ENCODE measurements at places on chromosomes 5 and 9. TPM values are rescaled to one million over a fixed set of nuclear protein-coding genes. Genes with fewer than 3 reads are reported as not detected.

- no peak for DNase-seq
These were observed 9.0 kb downstream of the HTR1A start for GRCh38 chr5:63953217-63953616.

DNA sequence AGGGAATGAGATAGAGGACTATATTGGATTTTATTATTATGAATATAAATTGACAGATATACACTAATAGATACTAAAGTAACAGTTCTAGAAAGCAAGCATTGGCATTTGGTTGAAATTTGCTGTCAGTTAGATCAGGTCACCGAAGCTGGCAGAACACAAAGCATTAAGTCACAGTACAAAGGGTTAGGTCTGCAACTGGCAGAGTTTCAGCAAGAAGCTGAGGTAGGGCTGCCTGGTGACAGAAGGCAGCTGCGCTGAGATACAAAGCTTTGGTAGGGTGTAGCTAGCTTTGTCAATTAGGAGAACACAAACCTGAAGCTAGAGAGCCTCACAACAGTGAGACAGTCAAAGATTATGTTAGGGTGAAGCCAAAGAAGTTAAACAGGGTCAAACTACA is 6.3 kb upstream of the CSNK1G3 start:
- DNase-seq, result no peak

- DNase-seq, result no peak
These were observed 169.4 kb downstream of the MAPKAP1 start for GRCh38 chr9:125537442-125538091.

DNA sequence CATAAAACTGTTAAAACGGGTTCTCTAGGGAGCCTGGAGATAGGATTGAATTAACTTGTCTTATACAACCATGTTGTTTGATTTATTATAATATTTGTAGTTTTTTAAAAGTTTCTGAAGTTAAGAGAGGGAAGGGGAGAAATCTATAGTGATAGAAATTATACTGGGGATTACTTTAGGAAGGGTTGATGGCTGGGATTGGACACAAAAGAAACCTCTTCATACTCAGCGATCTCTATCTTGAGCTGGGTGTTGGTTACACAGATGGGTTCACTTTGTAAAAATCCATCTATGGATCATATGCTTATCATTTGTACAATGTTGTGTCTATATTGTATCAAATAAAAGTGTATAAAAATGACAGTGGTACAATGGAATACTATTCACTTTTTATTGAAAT is 30.0 kb downstream of the TNPO1 start:
- no peak for DNase-seq

DNA sequence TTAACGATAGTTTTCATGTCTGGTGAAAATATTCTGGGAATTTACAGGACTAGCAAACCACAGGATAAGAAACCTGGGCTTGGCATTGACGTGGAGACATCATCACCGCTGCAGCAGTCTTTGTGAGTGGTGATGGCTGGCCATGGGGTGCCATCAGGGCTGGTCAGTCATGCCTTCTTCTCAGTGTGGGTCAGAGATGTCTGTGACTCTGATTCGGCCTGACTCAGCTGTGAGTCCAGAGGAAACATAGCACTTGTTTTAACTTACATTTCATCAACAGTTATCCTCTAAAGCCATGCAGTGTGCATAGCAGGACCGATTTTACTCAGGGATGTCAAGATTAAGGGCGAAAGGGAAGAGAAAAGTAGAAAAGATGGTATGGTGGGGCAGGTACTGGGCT is 33.2 kb upstream of the CYFIP2 start:
- no peak for DNase-seq

- no peak for DNase-seq
These were observed 166.6 kb downstream of the SMARCA2 start for GRCh38 chr9:2181792-2182191.

DNA sequence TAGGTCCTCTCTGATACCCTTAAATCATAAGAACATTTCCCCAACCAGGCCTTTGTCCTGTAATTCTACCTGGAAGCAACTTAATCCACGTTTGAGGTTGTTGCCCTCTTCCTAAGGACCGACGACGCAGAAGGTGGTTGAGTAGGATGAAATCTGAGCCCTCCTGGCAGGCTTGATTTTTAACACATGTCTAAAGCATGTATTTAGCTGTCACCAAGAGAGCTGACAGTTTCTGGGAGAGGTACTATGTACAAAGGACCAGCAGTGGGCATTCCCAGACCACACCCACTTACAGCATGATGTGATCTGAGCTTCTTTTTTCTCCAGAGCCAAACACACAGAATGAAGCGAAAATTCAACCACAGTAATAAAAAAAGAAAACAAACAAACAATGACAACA is 260.9 kb downstream of the SH3GL2 start:
- DNase-seq, result peak; percentile 30

DNA sequence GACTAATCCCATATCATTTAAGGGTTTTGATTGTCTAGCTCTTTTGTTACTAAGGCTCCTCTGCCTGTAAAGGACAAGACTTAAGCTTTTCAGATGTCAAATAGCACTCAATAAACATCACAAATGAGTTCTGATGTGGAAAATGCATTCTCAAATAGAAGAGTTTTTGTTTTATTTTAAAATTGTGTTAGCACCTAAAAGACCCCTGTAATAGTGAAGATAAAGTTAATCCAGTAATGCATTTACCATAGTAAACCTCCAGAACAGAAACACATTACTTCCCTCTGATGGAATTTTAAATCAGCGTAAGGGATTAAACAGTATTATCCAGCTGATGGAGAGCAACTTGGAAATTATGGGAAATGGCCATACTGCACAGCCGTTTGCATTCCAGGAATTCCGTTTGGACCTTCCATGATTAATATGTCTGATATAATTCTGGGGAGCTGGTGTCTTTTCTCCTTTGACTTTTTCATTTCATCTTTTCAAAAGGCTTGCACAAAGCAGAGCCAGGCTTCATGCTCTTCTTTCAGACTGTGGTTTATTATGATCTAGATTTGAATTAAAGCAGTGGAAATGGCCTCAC is 105.6 kb downstream of the PPP2R2B start:
- no peak for DNase-seq

GRCh38 chr5:142167458-142167857 is 58.9 kb downstream of the NDFIP1 start:
- DNase-seq, result no peak

DNA sequence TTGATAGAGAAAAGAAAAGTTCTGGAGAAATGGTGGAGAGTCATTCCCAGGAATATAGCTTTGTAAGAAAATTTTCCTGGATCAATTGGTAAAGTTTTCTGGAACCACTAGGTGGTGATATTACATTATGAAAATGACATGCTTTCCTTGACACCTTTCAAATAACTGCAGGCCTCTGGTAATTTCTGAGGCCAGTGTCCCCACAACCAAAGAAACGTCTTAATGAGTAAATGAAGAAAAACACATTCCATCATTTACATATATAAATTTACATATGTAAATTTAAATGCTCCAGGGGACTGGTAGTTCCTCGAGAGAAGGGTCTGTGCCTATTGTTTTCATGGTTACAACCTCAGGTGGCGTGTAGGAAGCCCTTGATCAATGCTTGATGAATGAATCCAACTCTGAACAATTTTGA is 17.2 kb upstream of the RGS3 start:
- DNase-seq, result no peak

DNA sequence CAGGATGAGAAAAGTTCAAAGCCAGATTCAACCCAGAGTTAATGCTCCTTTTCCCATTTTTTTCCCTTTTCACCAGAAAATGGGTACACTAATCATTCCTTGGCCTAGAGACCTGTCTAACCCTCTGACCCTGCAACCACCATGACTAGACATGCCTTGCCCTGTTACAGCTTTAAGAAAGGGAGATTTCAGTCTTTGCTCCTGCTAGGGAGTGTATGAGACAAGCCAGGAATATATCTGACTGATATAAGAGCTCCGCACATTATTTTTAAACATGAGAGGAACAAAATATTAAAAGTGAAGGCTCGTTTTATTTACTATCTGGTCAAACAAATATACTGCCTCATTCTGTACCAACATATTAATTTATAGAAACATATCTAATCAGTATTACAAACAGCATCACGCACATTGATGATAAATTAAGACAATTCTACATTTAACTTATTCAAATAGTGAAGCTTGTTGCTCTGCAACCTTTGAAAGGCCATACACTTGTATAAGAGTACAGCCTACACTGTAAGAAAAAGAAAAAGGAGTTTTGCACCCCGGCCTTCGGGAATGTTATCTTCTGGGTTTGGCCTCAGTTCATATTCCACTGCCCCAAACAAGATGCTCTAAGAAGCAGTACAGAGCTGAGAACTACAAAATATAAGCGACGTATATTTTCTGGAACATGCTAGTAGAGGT is 132.7 kb downstream of the FBXL17 start:
- DNase-seq, result no peak

GRCh38 chr9:89789922-89790510 is 185.2 kb downstream of the GADD45G start:
- DNase-seq, result no peak

DNA sequence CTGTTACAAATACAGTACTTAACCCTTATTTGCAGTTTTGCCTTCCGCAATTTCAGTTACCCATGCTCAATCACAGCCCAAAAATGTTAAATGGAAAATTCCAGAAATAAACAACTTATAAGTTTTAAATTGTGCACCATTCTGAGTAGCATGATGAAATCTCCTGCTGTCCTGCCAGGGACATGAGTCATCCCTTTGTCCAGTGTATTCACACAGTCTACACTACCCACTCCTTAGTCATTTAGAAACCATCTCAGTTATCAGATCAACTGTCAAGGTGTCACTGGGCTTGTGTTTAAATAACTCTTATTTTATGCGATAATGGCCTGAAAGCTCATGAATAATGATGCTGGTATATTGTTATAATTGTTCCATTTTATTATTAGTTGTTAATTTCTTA is 95.8 kb downstream of the PLCXD3 start:
- DNase-seq, result no peak

DNA sequence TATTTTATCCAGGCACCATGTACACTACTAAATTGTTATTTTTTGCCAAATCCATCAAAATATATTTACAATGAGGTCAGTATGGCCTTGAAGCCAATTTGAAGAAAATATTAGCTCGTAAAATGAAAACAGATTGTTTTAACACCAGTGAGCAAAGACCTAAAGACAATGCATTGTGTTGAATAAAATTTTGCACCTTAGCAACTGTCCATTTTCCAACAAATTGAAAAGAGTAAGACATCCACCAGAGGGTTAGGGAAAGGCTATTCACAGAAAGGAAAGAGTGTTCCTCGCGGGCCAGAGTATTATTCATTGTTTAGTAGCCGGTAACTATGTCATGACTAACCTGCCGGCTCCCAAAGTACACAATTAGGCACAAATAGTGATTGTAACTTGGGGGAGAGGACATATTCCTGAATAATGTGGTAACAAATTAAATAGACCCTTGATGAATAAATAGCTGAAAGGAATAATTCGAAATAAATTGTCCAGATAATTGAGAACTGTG is 213.3 kb downstream of the DNAH5 start:
- no peak for DNase-seq

Gene PCDHGA3
- total RNA-seq, result 4.0 TPM

Gene DND1
- total RNA-seq, result 1.0 TPM

Gene CNTFR
- total RNA-seq, result 3.7 TPM

Gene KIF4B
- not detected for total RNA-seq

Gene LRRC26
- 0.25 TPM for total RNA-seq

Gene RNF44
- 61.8 TPM for total RNA-seq

Gene SLC25A25
- total RNA-seq, result 24.9 TPM

Gene PKD2L2
- not detected for total RNA-seq

Gene LHX2
- not detected for total RNA-seq
